Activated gamma-delta T cell (primary cell): ENCODE measurements at places on chromosomes 6 and 20.

GRCh38 chr20:43975096-43975768 is 60.6 kb downstream of the TOX2 start:
- DNase-seq, result no peak

- no peak for DNase-seq
Observed at GRCh38 chr6:156455847-156456246, 321.3 kb upstream of the ARID1B start.

GRCh38 chr6:1473166-1473565 is 83.8 kb downstream of the FOXF2 start:
- no peak for DNase-seq

- no peak for DNase-seq
Observed at GRCh38 chr6:105803442-105803841, 282.7 kb upstream of the PRDM1 start.

GRCh38 chr6:106154326-106154725 is 68.2 kb downstream of the PRDM1 start:
- no peak for DNase-seq

- no peak for DNase-seq
Observed at GRCh38 chr20:47489448-47489872, 12.2 kb upstream of the NCOA3 start.

GRCh38 chr6:147159536-147160374 is 44.5 kb upstream of the STXBP5 start:
- DNase-seq, result no peak

DNA sequence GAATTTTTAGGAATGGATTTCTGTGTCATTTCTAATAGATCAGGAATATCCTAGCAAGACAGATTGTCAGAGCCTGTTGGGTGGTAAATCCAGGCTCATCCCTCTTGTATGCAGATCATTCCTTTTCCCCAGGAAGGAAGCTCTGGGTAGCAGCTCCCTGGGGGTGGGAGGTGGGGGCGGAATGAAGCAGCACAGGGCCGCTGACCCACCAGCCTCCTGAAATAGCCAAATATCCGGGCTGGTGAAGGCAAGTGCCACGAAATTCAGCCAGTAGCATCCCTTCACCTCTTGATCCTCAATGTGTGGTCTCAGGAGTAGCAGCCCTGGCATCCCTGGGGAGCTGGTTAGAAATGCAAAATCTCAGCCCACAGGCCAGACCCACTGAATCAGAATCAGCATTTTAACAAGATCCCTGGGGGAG is 256.9 kb downstream of the LRFN2 start:
- DNase-seq, result no peak

- no peak for DNase-seq
Observed at GRCh38 chr6:27053738-27054137, 193.8 kb upstream of the PRSS16 start.

- no peak for DNase-seq
Observed at GRCh38 chr6:109515781-109516409, 32.9 kb upstream of the ZBTB24 start.

- DNase-seq, result no peak
Observed at GRCh38 chr20:56815796-56816195, 186.7 kb downstream of the TFAP2C start.

- no peak for DNase-seq
Observed at GRCh38 chr20:2564406-2564805, 28.0 kb downstream of the TMC2 start.

- DNase-seq, result no peak
Observed at GRCh38 chr6:134951494-134952263, 1.8 kb upstream of the ALDH8A1 start.
